Globus pallidus (tissue), 1 donor: ENCODE measurements at places on chromosomes 7 and 10.

DNA sequence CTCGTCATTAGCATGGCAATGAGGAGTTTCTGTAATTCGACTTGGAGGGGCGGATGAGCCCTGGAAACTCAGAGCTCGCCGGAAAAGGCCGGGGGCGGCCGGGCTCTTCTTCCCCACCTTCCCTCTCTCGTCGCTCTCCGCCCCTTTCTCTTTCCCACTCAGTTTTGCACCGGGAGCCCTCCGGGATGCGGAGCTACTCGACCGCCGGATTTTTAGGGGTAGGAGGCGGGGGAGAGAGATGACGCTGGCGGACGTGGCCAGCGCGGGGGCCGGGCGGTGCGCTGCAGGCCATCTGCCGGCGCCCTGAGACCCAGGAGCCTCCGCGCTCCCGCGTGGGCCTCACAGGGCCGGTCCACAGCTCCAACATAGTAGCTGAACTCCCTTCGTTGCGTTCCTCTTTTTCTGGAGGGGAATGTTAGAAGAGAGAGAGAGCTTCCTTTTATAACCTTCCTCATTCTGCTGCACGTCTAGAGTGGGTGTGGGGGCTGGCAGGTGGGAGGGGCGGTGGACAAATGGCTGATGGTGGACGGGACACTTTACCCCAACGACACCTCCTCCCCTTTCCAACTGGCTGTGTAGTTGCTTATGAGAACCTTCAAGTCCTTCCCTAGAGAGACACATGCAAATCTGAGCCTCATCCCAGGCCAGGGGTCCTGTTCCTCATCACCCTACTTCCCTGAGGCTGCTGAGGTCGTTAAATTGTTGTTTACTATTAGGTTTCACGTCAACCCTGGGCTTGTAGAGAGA lies 1.1 kb upstream of the HOXA1 start:
- peak; percentile 6 for DNase-seq

DNA sequence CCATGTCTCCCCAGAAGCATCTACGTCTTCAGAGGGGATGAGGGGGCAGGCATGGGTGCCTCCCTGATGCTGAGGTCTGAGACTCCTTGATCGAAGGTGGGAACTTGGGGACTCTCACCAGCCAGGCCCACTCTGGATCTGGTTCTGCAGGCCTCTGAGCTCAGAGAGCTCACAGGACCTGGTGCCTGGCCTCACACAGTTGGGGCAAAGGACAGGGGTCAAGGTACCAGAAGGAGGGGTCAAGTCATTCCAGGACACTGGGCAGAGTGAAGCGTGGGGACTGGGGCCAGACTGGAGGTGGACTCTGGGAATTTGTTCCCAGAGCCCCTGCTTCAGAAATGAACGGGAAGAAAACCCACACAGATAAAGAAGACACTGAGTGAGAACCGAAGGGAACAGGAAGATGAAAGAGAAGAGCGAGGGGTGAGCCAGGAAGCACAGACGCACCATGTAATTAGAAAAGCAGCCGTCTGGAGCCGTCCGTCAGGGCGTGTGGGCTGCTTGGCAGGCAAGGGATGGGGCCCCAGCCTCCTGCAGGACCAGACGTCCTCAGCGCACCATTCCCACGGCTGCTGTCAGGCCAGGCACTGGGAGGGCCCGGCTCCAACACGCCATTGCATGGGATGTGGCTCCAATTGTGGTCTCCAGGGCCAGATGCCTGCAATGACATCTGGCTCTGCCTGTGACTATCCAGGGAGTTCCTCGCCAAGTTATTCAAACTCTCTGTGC lies 47.7 kb downstream of the ZCCHC24 start:
- no peak for DNase-seq

DNA sequence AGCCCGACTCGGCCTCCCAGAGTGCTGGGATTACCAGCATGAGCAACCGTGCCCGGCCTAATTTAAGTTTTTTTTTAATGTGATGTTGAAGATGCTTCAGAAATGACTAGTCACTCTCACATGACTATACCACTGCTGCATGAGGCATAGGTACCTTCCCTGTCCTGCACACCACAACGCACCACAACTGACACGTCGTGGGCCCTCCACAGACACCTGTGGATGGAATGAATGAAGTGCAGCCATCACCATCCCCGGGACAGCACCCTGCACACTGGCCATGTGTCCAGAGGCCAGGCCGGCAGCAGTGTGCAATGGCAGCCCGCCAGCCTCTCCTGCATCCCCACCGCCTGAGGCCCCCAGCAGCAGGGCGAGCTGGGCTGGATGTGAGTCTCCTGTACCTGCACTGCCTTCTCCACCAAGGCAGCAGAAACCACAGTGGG lies 55.1 kb downstream of the VOPP1 start:
- DNase-seq: no peak

GRCh38 chr7:88835147-88835728 lies 39.7 kb upstream of the TEX47 start:
- peak; percentile 10 for DNase-seq

- DNase-seq: no peak
Measured at GRCh38 chr10:33267708-33268107, 66.8 kb downstream of the NRP1 start.

- DNase-seq: no peak
Measured at GRCh38 chr10:67943917-67944316, 59.5 kb downstream of the SIRT1 start.

DNA sequence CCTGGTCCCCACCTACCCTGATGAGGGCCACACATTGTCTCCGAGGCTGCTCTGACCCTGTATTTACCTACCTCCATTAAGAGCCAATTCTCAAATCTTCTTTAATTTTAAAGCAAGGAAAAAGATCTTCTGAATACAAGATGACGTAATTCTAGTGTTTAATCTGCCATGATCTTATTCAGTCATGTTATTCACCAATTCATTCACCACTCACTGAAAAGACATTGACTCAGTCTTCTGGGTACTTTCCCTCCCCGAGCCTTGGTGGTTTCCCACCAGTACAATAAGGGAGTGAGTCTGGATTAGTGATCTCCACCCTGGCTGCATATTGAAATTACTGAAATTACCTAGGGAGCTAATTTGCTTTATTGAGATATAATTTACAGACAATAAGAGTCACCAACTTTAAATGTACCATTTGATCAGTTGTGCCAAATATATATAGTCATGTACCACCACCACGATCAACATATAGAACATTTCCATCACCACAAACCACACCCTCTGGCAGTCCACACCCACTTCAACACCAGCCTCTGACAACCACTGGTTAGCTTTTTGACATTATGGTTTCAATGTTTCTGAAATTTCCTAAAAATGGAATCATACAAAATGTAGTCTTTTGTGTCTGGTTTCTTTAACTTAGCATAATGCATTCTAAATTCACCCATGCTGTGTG lies 117.5 kb upstream of the UNC5B start:
- no peak for DNase-seq

GRCh38 chr7:131008840-131009711 lies 275.1 kb upstream of the KLF14 start:
- DNase-seq: no peak

DNA sequence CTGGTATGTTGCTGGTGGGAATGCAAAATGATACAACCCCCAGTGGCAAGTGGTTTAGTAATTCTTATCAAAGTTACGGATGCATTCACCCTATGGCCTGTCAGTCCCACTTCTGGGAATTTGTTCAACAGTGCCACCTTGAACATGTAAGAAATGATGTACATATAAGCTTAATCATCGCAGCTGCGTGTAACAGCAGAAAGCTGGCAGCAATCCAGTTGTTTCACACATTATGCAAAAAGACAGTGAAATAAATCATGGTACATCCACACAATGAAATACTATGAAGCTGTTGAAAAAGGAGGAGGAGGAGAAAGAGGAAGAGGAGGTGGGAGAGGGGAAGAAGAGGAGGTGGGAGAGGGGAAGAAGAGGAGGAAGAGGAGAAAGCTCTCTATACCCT lies 76.2 kb upstream of the MYL10 start:
- no peak for DNase-seq

GRCh38 chr7:37832194-37832593 lies 16.2 kb upstream of the NME8 start:
- peak; percentile 85 for DNase-seq

DNA sequence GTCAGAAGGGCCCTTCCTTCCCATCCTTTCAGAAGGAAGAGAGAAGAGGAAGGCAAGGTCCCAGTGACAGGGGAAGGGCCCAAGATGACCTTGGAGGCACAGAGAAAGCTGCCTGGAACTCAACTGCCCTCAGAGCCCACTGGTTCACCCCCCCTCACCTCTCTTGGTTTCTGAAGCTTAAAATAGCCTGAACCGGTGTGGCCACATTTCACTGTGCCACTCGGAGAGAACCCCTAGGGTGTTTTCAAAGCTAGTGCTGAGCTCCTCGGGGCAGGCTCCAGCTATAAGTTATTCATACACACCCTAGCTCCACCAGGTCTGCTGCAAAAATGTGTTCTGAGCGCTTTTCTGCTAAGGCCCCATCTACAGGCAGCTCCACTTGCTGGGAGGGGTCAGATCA lies 60.9 kb upstream of the ADRB1 start:
- no peak for DNase-seq

DNA sequence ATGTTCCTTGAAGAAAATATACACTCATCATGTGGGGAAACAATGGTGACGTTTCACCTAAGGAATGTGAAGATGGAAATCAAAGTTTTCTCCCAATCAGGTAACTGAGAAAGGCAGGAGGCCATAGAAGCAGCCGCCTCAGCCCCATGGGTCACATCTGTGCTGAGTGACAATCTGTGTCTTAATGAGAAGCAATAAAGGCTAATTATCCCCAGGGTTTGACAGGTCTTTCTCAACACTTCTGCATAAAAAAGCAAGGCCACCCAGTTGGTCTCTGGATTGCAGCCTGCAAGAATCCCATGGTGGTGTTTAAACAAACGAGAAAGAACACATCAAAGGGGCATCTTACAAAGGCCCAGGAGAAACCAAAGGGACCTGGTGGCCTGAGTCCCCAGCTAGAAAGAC lies 91.1 kb upstream of the TNS3 start:
- no peak for DNase-seq

- DNase-seq: no peak
Measured at GRCh38 chr7:7962851-7963250, 5.7 kb upstream of the GLCCI1 start.

GRCh38 chr7:121513105-121513504 lies 117.0 kb upstream of the FAM3C start:
- DNase-seq: no peak

GRCh38 chr10:119250641-119251314 lies 43.4 kb downstream of the GRK5 start:
- no peak for DNase-seq

DNA sequence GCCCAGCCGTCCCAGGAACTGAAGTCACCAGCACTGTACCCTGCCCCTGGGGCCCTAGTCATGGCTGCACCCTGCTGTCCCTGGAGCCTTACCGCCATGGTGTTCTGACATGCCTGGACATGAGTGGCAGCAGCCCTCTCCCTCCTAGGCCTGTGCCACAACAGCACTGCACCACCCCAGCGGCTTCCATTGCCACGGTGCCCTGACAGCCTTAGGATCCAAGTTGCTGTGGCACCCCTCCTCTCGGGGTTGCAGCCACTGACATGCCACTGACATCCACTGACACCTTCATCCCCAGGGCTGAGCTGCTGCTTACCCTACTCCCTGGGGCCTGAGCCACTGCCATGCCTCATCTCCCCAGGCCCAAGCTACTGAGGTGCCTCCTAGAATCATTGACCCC lies 39.6 kb upstream of the SHH start:
- DNase-seq: no peak

DNA sequence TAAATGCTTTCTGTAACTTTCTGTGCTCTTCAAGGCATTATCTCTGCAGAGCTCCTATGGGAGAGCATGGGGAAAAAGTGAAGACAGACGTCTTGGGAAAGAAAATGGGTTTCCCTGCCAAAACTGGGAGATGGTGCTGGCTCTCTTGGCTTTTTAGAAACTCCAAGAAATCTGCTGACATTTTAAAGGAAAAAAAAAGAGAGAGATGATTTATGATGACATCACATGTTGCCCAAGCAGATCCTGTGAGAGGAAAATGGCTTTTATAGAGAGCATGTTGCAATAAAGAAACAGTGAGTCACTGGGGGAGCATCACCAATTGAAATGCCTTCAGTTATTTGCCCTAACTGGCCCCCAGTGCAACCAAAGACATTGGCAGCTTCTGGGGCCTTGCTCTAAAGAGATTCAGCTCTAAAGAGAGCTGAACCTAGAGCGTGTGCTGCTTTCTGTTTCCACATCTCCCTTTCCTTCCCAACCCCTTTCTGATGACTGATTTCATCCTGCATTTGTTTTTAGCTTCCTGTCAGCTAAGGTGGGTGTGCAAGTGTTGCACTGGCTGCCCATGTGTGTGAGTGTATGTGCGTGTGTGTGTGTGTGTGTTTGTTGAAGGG lies 37.7 kb downstream of the LRMDA start:
- no peak for DNase-seq

DNA sequence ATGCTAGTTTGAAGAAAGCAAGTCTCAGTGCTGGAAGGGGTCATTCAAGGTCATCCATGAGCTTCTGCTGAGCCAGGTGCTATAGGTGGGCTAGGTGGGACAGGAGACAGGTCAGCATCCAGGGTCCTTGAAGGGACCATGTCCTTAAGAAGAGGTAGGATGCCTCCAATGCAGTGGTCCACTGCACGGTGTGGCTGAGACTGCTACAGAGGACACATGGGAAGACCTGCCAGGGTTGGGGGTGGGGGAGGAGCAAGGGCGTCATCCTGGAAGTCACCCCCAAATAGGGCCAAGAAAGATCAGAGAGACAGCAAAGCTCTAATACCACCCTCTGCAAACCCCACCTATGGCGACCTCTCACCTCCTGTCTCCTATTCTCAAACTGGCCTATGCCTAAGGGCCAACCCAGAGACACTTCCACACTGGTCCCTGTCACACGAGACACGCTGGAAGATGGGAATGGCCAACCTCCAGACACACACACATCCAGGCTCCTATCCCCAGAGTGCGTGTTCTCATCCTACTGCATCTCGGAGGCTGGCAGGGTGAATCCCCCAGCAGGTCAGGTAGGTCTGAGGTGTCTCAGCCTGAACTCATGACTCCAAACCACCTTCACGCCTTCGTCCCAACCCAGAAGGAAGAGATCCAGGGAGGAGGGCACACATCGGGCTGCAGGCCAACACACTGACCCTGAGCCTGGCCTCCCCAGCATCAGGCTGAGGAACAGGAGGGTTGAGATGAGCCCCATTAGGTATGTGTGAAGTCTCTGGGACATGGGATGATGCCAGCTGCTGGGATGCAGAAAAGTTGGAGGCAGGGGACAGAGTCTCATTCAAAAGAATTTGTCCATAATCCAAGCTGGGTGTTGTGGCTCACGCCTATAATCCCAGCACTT lies 5.6 kb upstream of the PPP1R35 start:
- no peak for DNase-seq
